ENCODE measurements at places on chromosomes 5 and 9.

DNA sequence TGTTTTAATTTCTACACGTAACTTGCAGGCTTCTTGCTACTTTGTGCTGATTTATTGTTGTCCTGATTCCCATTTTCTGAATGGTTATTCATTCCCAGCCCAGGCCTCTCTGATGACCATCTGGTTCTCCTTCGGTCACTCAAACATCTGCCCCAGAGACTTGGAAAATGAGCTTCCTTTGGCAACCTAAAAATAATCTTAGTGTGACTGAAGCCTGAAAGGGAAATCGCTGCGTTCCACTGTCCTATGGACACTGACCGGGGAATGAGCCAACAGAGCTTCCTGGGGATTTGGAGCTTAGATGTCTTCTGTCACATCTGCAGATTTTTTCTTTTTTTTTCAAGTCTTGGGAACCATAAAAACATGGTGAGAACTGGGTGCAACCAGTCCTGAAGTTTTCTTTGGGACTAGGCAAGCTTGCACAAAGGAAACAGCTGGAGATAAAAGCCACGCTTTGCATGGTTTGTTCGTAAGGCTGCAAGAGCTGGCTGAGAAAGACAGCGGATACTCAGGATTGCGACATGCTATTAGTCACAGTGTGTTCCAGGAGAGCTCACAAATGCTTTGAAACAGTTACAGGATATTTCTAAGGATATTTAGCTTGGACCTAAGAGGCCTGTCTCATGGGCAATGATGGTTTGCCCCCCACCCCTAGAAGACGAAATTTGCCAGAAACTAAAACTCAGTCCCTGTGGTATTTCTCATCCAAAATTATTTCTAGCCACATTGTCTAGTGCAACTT lies 146.2 kb downstream of the GOLPH3 start:
- peak; percentile 99 for DNase-seq

GRCh38 chr9:4443439-4443838 lies 46.8 kb upstream of the SLC1A1 start:
- no peak for DNase-seq

GRCh38 chr5:10460252-10460906 lies 18.7 kb downstream of the ROPN1L start:
- peak; percentile 50 for DNase-seq

- DNase-seq: no peak
Observed at GRCh38 chr5:18761801-18762200, 1127.5 kb downstream of the TAF11L14 start.

GRCh38 chr5:141494761-141495452 lies 6.0 kb downstream of the PCDHGC5 start:
- DNase-seq: no peak

DNA sequence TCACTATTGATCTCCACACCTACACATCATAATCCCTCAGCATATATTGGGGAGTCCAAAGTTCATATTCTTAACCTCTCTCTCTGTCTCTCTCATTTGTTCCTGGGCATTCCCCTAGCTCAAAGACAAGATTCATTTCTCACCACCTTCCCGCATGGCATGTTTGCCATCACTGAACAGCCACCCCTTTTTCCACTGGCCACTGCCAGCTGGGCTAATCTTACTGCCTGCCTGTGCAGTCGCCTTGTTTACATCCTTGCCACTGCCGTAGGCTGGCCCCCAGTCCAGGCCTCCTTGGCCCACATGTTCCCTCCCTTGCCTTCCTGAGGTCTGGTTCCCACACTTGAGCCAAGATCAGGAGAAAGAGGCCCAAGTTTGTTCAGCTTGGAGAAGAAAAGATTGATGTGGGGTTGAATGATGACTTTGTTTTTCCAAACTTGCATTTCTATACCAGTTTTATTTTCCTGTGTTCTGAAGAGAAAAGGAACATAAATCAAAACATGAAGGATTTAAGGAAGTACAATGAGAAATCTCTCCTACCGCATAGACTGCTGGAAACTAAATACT lies 80.2 kb downstream of the PLAC8L1 start:
- DNase-seq: no peak

DNA sequence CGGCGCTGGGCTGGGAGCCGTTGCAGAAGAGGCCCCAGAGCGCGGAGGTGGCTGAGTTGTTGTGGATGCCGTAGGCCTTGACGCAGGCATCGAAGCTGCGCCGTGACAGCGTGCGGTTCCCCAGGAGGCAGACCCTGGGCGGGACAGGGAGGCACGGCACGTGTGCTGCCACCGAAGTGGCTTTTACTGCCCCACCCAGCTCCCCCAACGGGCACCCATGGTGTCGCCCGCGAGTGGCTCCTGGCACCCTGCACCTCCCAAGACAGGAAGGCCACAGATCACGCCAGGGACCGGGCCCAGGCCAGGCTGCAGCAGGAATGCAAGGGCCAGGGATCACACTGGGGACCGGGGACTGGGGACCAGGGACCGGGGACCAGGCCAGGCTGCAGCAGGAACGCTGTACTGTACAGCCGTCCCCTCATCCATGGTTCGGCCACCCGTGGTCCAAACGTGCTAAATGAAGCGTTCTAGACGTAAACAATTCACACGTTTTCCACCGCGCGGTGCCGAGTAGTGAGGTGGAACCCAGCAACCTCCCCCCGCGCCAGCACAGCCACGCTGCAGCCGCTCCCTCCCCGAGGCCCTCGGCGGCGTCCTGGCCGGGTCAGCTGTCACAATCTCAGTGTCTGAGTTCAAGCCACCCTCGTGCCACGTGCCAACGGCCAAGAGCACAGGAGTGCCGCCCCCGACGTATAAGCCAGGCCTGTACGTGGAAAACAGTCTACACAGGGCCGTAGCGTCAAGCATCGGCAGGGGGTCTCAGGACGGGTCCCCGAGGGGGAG lies 27.8 kb downstream of the SLC12A7 start:
- DNase-seq: no peak

GRCh38 chr9:107389617-107390071 lies 99.9 kb downstream of the KLF4 start:
- peak; percentile 83 for DNase-seq

DNA sequence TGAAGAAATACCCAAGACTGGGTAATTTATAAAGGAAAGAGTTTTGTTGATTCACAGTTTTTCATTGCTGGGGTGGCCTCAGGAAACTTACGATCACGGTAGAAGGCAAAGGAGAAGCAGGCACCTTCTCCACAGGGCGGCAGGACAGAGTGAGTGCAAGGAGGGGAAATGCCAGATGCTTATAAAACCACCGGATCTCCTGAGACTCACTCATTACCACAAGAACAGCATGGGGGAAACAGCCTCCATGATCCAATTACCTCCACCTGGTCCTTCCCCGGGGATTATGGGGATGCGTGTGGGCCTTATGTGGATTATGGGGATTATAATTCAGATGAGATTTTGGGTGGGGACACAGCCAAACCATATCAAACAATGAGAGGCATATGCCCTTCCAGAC lies 18.5 kb upstream of the RORB start:
- DNase-seq: no peak

GRCh38 chr5:100772006-100772405 lies 131.1 kb downstream of the ST8SIA4 start:
- no peak for DNase-seq
